ENCODE measurements at places on chromosomes 1 and 21.

DNA sequence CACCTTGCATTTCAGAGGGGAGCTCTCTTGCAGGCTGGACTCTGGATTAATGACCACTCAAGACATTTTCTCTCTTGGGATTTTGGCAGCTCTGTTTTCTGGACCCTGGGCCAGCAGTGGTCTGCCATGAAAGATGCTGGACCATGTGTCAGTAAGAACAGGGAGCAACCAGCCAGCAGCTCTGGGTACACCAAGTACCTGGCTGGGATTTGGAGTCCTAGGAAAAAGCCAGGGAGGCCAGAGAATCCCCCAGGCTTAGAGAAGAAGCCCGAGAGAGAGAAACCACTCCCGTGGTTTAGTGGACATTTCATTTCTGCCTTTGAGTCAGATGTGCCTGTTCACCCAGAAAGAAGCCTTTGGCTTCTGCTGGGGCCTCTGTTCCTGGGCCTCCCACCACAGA, 2.5 kb downstream of the NFASC start:
- no peak for DNase-seq

DNA sequence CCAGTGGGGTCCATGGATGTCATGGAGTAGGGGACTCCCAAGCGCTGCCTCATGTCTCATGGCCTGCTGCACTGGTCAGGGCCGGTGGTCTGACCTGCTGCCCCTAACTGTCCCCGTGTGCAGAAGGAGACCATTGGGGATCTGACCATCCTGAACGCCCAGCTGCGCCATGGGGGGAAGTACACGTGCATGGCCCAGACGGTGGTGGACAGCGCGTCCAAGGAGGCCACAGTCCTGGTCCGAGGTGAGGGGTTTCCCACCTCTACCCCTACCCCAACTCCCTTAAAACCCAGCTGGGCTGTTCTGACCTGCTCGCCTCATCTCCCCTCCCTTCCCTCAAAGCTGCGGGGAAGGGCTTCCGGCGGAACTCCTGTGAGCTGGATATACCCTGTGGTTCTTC, 18.6 kb downstream of the TMEM81 start:
- DNase-seq: no peak

DNA sequence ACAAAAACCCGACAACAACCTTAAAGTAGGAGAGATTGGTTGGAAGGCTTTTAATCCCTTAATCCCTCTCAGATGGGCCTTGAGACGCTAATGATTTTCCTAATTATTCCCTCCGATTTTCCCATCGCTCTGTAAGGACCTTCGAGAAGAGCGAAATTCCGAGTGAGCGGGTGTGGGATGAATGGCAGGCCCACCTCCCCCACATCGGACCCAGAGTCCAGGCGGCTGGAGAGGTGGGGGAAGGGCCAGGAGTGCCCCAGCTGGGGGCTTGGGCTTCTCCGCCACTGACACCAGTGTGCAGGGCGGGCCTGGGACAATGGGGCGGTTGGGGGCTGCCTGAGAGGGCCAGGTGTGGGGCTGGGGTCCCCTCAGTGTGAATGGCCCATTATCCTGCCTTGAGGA, 23.4 kb downstream of the RHBG start:
- no peak for DNase-seq

DNA sequence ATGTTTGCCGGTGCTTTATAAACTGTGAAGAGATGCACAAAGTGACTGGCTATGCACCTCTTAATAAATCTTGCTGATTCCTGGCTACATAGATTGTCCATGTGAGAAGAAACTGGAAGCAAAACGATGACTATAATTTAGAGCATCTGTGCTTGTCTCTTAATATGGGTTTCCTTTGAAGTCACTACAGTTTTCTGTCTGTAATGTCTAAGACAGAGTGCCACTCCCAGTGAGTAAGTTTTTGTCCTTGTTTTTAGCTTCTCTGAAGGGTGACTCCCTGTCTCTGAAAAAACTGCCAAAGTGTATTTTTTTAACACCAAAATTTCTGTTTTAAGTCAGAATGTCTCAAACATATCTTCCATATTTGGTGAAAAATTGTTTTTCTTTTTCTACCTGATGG, 175.1 kb downstream of the FASLG start:
- no peak for DNase-seq

GRCh38 chr1:225877580-225877979, 4.6 kb downstream of the TMEM63A start:
- peak; percentile 92 for DNase-seq
